ENCODE measurements at places on chromosomes 2 and 18. TPM values are rescaled to one million over a fixed set of nuclear protein-coding genes. Genes with fewer than 3 reads are reported as not detected.

DNA sequence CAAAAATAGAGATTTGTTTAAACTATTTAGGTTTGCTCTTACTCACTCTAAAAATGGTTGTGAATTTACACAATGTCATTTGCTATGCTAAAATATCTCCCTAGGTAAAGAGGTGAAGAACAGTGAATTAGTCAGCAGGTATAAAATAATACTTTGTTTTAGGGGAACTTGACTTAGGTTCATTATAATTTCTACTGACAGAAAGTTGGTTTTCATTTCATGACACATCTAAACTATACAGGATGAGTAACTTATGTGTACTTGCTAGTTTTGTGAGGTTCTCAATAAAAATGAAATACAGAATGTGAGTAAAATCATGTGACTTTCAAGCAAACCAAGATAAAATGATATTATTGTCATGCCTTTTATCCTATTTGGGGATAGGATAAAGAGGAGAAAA lies 66.0 kb downstream of the DIS3L2 start:
- no peak for DNase-seq

DNA sequence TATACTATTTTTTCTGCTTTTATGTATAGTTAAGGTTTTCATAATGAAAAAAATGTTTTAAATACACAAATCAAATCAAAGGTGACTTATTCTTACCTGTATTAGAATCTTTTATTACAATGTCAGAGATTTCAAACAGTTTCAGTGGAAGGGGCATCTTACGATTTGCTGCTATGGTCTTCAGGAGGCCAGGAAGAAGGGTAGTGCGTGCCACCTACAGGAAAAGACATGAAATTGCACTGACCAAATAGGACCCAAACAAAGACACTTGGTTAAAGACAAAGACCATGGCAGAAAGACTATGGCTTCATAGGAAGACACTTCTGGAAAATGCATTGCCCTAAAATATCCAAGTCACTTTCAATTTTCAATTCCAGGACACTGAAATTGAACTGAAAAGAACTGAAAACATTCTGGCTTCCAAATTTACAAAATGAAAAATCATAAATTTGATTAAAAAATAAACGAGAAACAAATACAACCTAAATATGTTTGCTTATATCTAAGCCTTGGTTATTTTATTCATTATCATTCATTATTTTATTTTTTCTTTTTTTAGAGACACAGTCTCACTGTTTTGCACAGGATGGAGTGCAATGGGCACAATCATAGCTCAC lies 42.1 kb downstream of the FARSB start:
- no peak for DNase-seq

DNA sequence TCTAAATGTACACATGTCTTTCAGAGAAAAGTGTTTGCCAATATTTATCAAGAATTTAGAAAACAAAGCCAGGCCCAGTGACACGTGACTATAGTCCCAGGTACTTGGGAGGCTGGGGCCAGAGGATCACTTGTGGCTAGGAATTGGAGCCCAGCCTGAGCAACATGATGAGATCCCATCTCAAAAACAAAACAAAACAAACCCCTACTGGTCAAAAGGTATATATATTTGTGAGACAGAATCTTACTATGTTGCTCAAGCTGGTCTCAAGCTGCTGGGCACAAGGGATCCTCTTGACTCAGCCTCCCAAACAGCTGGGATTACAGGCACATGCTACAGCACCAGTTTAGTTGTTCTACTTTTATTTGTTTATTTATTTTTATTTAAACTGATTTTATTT lies 79.2 kb downstream of the ZDBF2 start:
- no peak for DNase-seq

DNA sequence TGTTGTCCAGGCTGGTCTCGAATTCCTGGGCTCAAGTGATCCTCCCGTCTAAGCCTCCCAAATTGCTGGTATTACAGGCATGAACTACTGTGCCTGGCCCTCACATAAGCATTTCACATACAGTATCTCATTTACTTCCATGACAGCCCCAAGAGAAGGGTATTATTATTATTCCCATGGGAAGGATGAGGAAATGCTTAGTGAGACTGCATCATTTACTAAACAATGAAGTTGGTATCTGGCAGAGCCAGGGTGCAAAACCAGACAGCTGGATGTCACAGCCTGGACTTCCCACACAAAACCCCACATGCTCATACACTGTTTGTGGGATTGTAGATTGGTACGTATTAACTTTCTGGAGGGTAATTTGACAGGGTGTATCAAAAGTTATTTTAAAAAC lies 29.9 kb downstream of the DAPL1 start:
- DNase-seq = no peak

DNA sequence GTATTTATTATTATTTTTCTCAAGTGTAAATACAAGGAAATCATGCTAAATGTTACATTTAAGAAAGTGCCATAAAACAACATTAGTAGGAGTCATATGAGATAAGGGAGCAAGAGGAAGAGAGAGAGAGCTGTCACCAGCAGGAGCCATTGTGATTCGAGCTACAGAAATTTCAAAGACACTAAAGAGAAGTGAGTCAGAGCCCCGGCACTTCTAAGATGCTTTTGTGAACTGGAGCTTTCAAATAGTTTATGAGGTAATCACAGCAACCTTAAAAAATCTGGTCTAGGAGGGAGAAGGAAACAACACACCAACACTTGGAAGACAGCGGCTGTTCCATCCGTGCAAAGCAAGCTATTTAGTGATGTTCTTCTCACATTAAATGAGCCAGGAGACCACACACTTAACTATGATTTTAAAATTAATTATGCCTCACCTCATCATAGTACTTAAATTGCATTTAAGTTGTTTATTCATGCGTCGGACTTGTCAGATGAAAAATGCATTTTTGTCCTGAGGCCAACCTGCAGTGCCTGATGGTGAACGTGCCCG lies 382.7 kb upstream of the SALL3 start:
- DNase-seq = no peak

DNA sequence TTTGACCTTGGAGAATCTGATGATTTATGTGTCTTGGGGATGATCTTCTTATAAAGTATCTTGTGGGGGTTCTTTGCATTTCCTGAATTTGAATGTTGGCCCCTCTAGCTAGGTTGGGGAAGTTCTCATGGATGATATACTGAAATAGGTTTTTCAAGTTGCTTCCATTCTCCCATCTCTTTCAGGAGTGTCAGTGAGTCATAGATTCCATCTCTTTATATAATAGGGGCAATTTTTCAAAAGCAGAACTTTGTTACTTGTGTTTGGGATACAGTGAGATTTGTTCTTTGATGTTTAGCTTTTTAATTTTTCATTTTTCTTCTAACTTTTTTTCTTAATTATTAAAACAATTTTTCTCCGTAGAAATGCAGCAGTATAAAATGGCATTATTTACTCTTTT lies 19.4 kb downstream of the TMEM87B start:
- DNase-seq = no peak

- DNase-seq = no peak
Observed at GRCh38 chr2:144511226-144511810, 8.6 kb downstream of the ZEB2 start.

DNA sequence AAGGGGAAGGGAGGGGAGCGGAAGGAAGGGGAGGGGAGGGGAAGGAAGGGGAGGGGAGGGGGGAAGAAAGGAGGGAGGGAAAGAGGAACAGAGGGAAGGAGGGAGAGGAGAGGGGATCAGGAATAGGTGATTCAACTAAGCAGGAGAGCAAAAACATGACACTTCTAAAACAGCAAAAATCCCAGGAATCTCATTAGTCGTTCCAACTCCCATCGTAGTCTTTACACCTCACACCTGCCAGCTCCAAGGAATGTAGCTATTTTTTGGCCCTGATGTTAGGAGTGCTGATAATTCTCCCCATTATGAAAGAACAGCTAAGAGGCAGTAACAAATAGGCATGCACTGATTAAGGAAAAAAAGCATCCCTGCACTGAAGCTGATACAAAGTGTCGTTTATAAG lies 709.9 kb upstream of the PKDCC start:
- DNase-seq = no peak

- no peak for DNase-seq
Observed at GRCh38 chr2:69279931-69280681, 106.9 kb downstream of the GFPT1 start.

DNA sequence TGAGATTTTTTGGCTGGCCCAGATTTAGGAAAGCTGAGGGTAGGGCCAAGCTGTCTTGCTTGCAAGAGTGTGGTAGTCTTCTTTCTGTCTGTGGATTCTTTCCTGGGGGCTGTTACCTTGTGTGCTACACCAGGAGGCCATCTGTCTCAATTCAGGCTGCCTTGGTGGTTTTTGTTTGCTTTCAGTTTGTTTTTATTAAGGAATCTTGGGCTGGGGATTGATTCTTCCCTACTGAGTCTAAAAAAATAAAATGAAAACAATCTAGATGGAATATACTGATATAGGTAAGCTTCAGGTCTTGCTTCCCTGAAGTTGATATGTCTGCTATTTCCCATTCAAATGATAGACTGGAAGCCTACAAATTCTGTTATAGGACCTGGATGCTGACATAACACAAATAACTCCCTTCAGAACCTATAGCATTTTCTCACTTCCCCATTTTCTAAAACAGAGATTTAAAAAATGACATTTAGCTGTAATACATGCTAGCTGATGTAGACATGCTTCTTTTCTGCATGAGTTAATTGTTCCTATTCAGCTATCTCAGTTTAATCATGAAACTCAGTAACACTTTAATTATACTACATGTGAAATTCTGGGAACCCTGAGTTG lies 5.3 kb downstream of the LHCGR start:
- DNase-seq = no peak

DNA sequence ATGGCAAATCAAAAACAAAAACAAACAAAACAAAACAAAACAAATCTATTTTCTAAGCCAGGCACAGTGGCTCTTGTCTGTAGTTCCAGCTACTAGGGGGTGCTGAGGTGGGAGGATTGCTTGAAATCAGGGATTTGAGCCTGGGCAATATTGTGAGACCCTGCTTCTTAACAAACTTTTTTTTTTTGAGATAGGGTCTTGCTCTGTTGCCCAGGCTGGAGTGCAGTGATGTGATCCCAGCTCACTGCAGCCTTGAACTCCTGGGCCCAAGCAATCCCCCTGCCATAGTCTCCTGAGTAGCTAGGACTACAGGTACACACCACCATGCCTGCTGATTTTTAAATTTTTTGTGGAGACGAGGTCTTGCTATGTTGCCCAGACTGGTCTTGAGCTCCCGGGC lies 6.2 kb downstream of the HPCAL1 start:
- DNase-seq = no peak

GRCh38 chr2:232336981-232337720 lies 41.4 kb upstream of the ALPP start:
- DNase-seq = no peak

DNA sequence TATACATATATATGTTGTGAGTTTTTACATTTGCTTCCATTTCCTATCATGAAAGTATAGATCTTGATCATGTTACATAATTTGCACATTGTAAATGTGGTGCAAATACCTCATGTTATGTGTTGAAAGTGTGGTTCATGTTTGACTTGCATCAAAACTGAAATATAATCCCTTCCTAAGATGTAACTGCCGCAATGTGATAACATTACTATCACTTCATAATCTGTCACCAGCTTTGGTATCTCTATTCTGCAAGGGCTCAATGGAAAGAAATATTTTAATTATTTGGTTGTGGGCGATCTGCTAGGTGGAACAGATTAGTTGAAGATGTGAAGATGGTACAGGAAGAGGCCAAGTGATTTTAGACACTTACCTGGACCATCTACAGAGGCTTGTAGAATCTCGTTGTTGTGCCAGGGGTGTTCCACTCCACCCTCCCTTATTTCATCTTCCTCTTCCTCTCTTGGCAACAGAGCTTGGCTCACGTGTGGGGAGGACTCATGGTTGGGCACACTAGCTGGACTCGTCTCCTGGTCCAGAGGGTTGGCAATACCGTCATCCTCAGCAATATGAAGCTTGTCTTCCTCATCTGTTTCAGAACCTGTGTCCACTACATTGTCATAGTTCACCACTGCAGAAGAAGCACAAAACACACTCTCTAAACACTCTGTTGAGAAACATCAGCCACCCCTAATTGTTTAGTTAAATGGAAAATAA lies 90.4 kb downstream of the ZEB2 start:
- no peak for DNase-seq

DNA sequence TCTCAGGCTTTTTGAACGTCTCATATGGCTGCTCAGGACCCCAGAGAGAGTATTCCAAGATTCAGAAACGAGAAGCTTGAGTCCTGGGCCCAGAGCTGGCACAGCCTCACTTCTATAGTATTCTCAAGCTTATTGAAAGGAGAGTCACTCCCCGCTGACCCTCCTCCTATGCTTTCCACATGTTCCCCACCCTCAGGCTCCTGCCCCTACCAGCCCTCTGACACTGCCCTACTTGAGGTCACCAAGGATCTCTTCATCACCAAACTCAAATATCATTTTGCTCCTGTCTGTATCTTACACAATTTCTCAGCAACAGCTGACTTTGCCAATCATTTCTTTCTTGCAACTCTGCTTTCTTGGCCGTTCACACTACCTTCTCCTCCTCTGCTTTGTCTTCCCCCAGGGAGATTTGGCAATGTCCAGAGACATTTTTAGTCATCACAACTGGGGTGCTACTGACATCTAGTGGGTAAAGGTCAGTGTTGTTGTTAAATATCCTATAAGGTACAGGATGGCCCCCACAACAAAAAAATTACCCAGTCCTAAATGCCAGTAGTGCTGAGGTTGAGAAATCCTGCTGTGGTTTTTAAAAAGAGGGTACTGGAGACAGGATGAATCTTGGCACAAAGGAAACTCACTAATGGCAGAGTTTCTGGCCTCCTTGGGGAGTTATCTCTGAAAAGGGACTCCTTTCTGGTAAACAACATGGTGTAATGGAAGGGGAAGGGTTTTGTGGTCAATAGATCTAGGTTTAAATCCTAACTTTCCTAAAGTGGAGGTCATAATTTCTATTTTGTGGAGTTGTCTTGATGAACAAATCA lies 26.9 kb upstream of the INSIG2 start:
- no peak for DNase-seq

GRCh38 chr2:150076281-150076680 lies 411.2 kb downstream of the RND3 start:
- DNase-seq = no peak

- no peak for DNase-seq
Observed at GRCh38 chr2:60948926-60949579, 67.7 kb downstream of the REL start.

- DNase-seq = no peak
Observed at GRCh38 chr18:58670404-58671110, 708 bp upstream of the MALT1 start.

- DNase-seq = no peak
Observed at GRCh38 chr18:22952525-22952924, 19.4 kb downstream of the RBBP8 start.

GRCh38 chr2:64090264-64090663 lies 54.0 kb downstream of the PELI1 start:
- DNase-seq = no peak

GRCh38 chr2:140797718-140798117 lies 1333.1 kb downstream of the LRP1B start:
- DNase-seq = no peak

ANKRD36C gene
- total RNA-seq = 31.4 TPM

ZC3H8 gene
- 8.1 TPM for total RNA-seq

TNS1 gene
- total RNA-seq = 27.8 TPM

SH2D6 gene
- total RNA-seq = 6.3 TPM

ACTG2 gene
- total RNA-seq = 765 TPM

UPP2 gene
- total RNA-seq = not detected

UNC80 gene
- 0.09 TPM for total RNA-seq
